Ovary (tissue), 10 donors: ENCODE measurements at places on chromosomes 6 and 20. TPM values are rescaled to one million over a fixed set of nuclear protein-coding genes. Genes with fewer than 3 reads are reported as not detected.

GRCh38 chr6:149985481-149985937, 21.8 kb downstream of the ULBP1 start:
- no peak for DNase-seq

- DNase-seq: no peak
Measured at GRCh38 chr6:141532211-141532610, 600.5 kb upstream of the GJE1 start.

DNA sequence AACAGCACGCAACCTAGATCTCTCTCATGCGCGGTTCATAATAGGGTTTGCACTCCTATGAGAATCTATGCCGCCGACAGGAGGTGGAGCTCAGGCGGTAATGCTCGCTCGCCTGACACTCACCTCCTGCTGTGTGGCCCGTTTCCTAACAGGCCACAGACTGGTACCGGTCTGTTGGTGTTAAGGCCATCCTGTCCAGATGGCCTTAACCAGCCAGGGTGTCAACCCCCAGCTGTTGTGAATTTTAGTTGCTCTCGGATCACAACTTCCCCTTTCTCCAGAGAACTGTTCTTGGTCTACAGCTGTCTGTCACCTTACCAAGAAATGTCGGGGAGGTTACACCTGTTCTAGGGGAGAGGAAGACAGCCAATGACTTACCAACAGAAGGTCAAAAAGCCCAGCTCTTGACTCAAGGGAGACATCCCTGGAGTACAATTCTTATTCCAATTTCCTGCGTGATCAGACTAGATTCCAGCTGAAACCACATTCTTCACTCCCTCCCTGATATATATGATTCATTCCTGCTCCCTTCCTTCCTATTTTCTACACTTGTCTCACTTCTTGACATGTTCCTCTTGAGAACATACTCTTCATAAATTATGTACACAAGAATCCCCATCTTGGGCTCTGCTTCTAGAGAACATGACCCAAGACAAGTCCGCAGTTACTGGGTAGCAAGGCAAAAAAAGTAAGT, 23.1 kb upstream of the DNAAF9 start:
- DNase-seq: no peak

DNA sequence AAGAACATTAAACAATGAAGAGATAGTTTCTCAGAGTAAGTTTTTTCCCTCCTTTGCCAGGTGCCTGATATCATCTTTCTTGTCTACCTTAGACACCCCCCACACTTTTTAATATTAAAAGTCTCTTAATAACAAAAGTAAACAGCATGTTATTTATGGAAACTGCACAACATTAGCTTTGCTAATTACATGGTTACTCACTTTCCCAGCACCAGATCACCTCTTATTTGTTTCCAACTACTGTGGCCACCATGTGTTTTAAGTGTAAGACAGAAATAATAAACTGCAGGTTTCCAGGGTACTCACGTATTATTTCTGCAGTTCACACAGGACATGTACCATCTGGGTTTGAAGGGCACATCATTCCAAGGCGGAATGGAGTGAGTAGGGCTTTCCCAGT, 125.0 kb downstream of the TRMT11 start:
- DNase-seq: no peak

- no peak for DNase-seq
Measured at GRCh38 chr6:15346315-15346714, 100.4 kb downstream of the JARID2 start.

GRCh38 chr6:14542670-14543366, 425.2 kb downstream of the CD83 start:
- DNase-seq: no peak

DNA sequence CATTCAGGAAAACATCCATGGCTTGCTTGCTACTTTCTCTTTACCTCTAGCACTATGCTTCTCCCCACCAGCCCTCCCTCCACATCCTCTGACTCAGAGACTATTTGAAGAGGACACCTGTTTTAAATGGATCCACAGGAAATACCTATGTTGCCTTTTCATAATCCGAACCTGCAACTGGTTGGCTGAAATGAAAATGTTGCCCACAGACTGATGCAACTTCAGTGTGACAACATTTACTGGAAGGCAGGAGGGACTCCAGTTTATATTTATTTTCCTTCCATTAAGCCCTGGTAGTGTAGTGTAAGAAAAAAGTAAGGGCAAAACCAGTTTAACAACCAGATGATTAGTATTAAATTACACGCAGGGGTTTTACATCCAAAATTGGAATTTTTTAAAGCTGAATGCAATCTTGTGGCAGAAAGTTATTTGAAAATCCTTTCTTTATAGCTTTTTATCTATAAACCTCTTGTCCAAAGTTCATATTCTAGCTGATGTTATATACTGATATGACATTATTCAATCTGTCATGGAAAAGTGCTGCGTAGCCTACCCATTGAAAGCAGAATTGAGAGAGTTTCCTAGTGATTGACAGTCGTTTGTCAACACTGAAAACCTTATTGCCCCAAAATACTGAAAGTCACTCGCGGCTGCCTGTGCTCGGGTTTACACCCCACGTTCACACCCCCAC, 881 bp upstream of the AIG1 start:
- DNase-seq: no peak

DNA sequence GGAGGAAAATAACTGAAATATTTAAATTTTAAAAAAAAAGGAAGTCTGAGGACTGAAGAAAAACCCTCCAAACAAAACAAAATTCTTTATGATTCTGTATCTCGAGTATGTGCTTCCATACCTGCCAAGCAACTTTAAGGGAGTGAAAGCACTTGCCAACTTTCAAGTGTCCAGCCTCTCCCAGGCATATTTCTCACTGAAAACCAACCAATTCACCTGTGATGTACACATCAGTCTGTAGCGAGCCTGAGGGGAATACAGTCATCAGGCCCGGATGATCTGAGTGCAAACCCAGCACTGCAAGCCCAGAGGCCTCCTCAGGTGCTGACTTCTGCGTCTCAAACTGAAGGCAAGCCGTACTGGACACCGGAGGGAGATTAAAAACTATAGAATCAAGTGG, 164.8 kb upstream of the NT5E start:
- no peak for DNase-seq

DNA sequence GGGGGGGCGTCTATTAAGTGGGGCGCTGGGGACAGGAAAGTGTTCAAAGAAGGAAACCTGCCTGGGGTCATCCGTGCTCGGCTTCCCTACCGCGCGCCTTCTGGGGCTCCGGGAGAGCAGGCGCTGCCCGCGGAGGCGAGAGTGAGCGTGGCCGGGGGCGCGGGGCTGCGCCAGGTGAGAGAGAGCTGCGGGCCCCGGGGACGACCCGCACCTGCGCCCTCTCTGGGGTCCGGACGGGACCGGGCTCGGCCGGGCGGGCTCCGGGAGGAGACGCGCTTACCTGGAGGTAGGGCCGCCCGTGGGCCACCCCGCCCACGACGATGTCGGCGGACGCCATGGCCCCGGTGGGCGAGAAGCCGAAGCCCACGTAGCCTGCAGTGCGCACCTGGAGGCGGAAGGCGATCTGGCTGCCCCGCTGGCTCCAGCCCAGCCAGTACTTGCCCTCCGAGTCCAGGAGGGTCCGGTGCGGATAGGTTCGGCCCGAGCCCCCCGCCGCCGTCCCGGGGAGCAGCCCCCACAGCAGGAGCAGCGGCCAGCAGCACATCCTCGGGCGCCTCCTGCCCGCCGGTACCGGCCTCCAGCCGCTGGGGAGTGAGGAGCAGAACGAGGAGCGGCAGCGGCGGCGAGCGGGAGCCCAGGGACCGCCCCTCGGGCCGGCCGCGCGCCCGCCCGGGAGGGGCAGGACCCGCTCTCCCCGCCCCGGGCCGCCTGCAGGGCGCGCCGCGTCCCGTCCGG, at the start of gene MOXD1:
TSS of gene MOXD1 (minus strand) at position 593 of the 735 bp plus-strand sequence. CDS start at position 544, 49 bp downstream.
- DNase-seq: no peak

- no peak for DNase-seq
Measured at GRCh38 chr6:142746524-142746923, 198.5 kb downstream of the HIVEP2 start.

- DNase-seq: no peak
Measured at GRCh38 chr6:33909737-33910136, 105.9 kb upstream of the MLN start.

GRCh38 chr6:125869427-125869826, 78.7 kb downstream of the NCOA7 start:
- DNase-seq: no peak

DNA sequence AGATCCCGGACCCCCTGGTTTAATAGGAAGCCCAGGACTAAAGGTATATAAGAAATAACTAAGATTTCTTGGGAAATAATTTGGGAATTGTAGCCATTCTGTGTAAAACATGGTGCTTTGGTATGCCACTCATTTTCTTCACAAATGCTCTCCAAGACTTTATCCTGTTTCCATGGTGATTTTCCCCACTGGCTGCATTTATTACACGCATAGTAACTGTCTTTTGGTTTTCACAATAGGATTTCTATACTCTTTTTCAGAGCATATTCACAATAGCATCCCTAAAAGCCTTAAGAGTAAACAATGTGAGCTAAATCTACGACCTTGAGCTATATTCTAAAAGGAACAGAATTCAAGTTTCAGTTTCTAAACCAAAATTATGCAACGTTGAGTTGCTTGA, 160.8 kb downstream of the COL9A1 start:
- no peak for DNase-seq

- no peak for DNase-seq
Measured at GRCh38 chr6:44386929-44387345, 569 bp upstream of the CDC5L start.

DNA sequence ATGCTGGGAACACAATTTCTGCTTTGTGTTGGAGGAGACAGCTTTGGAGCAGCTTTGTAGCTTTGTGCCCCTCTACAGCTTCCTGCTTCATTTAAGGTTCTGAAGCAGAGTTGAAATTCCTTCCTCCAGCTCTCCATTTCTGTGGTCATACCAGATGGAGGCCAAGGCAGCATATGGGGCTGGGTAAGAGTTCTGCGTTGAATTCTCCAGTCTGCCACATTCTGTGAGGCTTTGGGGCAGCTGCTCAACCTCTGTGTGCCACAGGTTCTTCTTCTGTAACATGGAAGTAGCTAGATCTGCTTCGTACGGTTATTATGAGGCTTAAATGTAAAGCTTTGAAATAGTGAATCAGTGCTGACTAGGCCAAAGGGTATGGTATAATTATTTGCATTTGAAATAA, 2.9 kb upstream of the TRIM26 start:
- DNase-seq: no peak

Gene SF3B5
- total RNA-seq: 137 TPM

Gene HTR1E
- 4.2 TPM for total RNA-seq

Gene ATRN
- 26.2 TPM for total RNA-seq

Gene SLC17A3
- total RNA-seq: not detected

Gene RIPOR3
- 1.3 TPM for total RNA-seq

Gene FABP7
- total RNA-seq: not detected

Gene ACSS2
- 26.8 TPM for total RNA-seq

Gene GPX5
- total RNA-seq: not detected

Gene LAMA5
- total RNA-seq: 29.1 TPM
